ENCODE measurements at places on chromosomes 7 and 10.
A peak's percentile ranks its signal among the peaks of the same experiment; 100 is the strongest.

DNA sequence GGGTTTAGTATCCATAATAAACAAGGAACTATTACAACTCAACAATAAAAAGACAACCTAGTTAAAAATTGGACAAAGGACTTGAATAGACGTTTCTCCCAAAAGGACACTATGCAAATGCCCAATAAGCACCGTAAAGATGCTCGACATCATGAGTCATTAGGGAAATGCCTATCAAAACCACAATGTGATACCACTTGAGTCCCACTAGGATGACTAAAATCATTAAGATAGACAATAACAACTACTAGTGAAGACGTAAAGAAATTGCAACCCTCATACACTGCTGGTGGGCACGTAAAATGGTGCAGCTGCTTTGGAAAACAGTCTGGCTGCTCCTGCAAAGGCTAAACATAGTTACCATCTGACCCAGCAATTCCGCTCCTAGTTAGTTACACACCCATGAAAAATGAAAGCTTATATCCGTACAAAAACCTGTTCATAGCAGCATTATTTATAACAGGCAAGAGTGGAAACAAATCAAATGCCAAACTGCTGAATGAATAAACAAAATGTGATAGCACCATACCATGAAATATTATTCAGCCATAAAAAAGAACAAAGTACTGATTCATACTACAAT, 17.3 kb downstream of the CCDC3 start:
- no peak for DNase-seq

DNA sequence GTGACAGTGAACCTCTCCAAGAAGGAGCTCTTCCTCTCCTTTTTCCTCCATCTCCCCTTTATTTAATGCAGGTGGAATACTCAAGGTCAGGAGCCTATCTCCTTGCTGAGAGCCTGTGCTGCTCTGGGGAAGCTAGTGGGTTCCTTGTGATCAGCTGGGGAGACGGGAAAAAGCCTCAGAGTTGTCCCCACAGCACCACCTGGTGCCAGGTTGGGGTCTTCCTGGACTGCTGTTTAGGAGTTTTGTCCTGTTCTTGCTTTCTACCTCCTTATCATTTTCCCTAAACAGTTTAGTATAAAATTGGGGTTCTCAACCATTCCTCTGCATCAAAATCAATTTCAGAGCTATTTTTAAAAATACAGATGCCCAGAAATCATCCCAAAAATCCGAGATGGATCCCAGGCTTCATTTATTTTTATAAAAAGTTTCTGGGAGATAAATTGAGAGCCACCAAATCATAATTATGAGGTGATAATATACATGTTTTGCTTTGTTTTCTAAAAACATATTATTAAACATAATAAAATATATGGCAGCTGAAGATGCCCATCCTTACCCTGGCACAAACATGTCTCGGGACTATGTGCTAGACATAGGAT, 44.3 kb downstream of the MACC1 start:
- DNase-seq, result peak; percentile 33

- no peak for DNase-seq
These were observed 136.3 kb upstream of the LAMB4 start for GRCh38 chr7:108266491-108266890.

DNA sequence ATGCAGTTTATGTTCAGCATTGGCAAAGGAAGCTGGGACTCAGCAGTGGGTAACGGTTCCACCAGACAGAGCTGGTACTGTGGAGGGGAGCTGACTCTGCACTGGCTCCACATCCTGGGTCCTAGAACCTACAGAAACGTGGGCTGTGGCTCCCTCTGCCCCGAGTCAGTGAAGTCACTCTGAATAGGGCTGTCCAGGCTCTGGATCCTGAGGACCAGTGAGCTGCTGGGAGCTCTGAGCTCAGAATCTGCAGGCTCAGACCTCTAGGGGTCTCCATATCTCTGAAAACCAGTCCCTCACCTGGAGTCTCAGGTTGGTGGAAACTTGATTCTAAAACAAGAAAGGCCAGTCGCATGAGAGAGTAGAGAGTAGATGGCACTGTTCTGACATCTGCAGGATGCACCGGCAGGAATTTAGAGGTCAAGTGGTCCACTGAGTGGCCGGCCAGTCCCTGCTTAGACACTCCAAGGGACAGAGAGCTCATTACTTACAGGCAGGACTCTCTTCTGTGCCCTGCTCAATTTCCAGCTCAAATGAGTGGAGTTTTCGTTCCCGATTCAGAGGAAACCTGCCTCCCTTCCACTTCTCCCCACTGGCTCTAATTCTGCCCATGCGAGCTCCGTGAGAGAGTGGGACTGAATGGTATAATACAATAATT, 18.6 kb downstream of the NPFFR1 start:
- DNase-seq, result peak; percentile 66
